ENCODE measurements at places on chromosomes 3 and 15.
A peak's percentile ranks its signal among the peaks of the same experiment; 100 is the strongest.

DNA sequence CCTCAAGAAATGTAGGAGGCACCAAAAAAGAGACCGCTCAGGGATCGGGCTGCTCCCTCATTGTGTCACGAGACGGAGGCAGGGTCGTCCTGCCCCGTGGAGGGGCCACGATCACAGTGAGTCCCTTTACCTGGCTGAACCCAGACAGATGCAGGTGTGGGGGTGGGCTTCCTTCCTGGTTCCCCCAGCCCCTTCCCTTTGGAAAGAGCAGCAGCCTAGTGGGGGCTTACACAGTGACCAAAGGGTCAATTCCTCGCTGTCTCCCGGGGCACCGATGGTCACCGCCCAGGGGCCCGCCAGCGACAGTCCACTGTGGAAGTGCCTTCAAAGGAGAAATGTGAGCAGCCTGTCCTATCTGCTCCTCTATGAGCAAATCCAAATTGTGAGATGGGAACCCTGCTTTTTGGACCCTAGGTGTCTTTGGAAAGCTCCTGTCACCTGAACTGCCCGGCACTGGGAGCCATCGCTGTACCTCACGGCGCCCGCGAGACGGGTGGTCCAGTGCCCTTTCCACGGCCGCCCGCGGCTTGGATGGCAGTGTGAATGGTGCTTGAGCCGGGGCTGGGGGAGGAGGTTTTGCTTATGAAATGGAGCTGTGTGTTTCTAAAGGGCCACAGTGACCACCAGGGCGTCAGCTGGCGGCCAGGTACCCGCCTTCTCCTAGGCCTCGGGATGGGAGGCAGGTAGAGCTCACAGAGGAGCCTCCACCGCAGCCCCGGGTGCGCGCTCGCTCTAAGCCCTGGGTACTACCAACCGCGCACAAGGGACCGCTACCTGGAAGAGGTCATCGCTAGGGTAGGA, 155.7 kb downstream of the KLF13 start:
- DNase-seq: no peak

GRCh38 chr3:141926929-141927328, 50.5 kb downstream of the ATP1B3 start:
- DNase-seq: no peak

- DNase-seq: no peak
Observed at GRCh38 chr3:106725566-106725965, 651.7 kb upstream of the CCDC54 start.

- no peak for DNase-seq
Observed at GRCh38 chr15:60324706-60325438, 72.9 kb downstream of the ANXA2 start.

- no peak for DNase-seq
Observed at GRCh38 chr3:117133066-117133465, 423.5 kb downstream of the TUSC7 start.

- DNase-seq: no peak
Observed at GRCh38 chr3:59750391-59750790, 700.6 kb upstream of the CFAP20DC start.

GRCh38 chr3:65963787-65964677, 74.7 kb downstream of the MAGI1 start:
- DNase-seq: no peak

DNA sequence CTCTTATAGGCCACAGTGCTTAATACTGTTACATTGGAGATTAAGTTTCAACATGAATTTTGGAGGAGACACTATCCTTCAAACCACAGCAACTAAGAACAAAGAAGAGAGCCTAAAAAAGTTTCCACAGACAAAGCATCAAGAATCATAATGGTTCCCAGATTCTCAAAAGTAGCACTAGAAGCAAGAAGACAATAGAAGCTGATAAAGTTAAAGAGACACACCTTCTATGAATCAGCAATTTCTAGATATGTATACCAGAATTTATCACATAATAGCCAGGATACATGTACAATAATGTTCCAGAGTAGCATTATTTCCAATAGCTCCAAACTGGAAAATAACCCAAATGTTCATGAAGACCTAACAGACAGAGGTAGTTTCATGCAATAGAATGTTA, 12.2 kb downstream of the NKIRAS1 start:
- DNase-seq: no peak

DNA sequence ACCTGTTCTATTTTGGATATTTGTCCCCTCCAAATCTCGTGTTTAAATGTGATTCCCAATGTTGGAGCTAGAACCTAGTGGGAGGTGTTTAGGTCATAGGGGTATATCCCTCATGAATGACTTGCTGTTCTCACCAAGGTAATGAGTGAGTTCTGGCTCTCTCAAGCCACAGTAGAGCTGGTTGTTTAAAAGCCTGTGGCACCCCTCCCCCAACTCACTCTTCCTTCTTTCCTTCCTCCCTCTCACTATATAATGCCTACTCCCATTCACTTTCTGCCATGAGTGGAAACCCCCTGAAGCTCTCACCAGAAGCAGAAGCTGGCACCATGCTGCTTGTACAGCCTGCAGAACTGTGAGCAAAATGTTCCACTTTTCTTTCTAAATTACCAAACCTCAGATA, 341.1 kb downstream of the SI start:
- no peak for DNase-seq

DNA sequence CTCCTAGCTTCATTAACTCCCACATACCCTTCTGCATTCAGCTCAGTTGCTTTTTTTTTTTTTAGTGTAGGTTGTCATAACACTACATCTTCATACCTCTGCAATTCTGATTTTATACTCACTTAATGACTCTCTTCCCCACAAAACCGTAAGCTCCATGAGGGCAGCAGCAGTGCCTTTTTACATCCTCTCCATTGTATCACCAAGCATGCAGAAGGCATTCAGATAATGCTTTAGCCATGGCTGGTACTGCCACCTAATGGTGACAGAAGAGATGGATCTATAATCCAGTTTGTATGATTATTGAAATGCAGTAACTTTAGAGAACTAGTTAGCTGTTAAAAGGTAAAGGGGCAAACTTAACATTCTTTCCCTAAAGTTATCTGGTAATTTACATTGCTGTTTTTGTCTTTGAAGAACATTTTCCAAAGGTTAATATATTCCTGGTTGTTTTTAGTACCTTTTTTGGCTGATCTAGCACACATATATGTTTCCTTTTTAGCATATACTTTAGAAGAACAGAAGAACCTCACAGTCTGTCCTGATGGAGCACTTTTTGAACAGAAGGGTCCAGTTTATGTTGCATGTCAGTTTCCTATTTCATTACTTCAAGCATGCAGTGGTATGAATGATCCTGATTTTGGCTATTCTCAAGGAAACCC, 36.8 kb downstream of the ATP1B3 start:
- no peak for DNase-seq

DNA sequence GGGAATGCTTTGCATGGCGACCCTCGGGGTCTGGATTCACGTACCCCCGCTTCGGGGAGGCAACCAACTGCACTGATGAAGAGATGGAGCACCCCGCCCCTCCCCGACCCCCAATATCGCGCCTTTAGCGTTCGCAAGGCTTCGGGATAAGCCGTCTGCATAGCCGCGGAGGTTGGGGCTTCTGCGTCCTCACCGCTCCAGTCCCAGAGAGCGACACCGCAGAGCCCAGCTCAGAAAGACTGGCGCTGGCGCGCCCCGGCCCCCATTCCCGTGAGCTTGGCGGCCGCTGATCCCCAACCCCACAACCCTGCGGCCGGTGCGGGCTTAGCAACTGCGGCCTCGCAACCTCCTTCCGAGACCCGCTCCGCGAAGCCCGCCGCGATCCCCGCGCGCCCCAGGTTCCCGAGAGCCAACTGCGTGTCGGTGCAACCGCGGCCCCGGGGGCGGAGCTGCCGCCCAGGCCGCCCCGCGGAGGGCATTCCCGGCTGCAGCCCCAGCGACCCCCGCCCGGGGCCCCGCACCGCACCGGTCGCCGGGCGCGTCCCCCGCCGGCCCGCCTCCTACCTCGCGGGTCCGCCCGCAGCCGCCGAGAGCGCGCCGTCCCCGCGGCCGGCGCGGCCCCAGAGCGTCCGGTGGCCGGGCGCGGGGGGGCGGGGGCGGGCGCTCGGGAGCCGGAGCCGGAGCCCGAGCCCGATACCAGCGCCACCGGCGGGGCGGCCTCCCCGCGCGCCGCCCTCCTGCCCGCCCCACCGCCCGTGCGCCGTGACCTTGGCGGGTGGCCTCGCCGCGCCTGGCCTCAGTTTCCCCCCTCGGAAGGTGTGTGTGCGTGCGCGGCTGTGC, 79.5 kb downstream of the IQSEC1 start:
- no peak for DNase-seq

DNA sequence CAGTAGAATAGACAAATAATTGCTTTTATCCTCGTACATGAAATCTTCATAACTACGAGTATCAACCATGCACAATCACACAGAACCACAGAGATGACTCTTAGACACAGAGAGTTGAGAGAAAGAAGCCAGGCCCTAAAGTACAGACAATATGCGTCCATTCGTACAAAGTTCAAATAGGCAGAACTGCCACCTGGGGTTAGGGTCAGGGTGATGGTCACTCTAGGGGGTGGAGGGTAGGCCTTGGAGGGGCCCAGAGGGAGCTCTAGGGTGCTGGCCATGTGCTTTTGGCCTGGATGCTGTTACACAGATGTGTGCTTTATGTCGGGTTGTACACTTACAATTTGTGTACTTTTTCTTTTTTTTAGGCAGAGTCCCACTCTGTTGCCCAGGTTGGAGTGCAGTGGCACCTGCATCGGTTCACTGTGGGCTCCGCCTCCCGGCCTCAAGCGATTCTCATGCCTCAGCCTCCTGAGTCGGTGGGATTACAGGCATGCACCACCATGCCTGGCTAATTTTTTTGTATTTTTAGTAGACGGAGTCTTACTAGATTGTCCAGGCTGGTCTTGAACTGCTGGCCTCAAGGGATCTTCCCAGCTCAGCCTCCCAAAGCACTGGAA, 65.9 kb upstream of the KLF13 start:
- no peak for DNase-seq

GRCh38 chr15:30859091-30859874, 44.4 kb upstream of the FAN1 start:
- DNase-seq: no peak

GRCh38 chr3:46375218-46375617, 4.5 kb downstream of the CCR5 start:
- DNase-seq: no peak

DNA sequence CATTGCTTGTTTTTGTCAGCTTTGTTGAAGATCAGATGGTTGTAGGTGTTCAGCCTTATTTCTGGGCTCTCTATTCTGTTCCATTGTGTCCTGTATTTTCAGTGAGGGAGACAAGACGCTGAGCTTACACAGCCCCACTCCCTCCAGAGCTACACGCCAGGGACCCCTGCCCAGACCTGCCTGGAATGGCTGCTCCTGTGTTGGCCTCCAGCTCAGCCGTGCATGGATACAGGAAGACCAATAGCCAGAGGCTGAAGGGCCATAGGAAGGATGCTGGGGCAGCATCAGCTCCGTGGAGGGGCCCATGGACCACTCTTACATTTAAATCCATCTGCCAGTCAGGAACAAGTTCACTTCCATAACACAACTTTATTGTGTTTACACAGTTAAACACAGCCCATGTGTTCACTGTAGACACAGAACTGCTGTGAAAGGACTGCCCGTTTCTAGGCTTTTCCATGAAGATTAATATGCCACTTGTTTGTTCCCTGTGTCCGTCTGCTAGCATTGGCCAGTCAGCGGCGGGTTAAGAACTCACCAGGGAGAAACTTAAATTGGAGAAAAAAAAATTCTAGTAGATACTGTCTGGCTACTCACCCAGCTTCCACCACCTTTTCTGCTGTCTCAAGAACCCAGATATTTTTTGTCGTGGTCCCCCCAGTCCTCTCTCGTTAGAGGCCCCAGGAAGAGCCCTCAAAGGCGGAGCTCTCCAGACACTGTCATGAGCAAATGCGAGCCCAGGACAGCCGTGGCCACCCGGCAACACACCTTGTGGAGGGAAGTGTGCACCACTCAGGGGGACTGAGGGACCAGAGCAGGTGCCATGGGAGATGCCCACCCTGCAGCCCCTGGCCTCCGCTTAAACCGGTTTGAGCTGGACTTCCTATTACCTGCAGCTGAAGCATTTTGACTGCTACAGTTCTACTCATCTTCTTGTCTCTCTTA, 142.3 kb upstream of the MEF2A start:
- DNase-seq: peak; percentile 16

DNA sequence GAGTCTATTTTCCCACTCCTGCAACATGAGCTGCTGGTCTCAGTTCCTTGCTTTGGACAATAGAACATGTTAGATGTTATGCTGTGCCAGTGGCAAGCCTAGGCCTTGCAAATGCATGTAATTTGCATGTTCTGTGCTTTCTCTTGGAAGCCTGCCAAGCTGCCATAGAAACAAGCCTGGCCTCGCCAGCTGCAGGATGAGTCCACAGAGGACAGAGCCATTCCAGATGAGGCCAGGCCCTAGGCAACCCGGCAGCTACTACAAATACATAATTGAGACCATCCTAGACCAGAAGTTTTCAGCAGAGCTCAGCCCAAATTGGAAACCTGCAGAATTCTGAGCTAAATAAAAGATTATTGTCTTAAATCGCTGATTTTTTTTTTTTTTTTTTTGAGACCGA, 39.6 kb downstream of the TRIM69 start:
- no peak for DNase-seq

GRCh38 chr3:148735597-148735996, 37.9 kb downstream of the AGTR1 start:
- no peak for DNase-seq

GRCh38 chr3:42712688-42713372, 10.2 kb upstream of the HHATL start:
- peak; percentile 16 for DNase-seq

GRCh38 chr3:141646760-141647561, 91.1 kb upstream of the RNF7 start:
- no peak for DNase-seq

GRCh38 chr3:38843898-38844297, 27.9 kb upstream of the SCN10A start:
- no peak for DNase-seq

GRCh38 chr3:56856752-56857151, 55.0 kb upstream of the ARHGEF3 start:
- DNase-seq: no peak

DNA sequence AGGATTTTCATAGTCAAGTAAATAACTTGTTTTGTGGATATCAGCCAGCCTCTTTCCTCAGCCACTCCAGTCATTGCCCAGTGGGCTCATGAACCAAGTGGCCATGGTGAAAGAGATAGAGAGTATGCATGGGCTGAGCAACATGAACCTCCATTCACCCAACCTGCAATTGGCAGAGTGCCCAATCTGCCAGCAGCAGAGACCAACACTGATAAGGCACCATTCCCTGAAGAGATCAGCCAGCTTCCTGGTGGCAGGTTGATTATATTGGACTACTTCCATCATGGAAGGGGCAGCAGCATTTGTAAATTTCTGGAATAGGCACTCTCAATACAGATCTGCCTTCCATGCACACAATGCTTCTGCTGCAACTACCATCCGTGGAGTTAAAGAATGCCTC, 10.3 kb upstream of the MCF2L2 start:
- no peak for DNase-seq

GRCh38 chr3:153681057-153681456, 440.1 kb upstream of the ARHGEF26 start:
- no peak for DNase-seq

GRCh38 chr3:172314591-172315160, 133.6 kb downstream of the GHSR start:
- no peak for DNase-seq

GRCh38 chr3:63644212-63644797, 8.2 kb upstream of the SNTN start:
- DNase-seq: no peak

GRCh38 chr3:58242340-58242739, 4.7 kb downstream of the ABHD6 start:
- no peak for DNase-seq

All from omental fat pad (tissue), 4 donors.